ENCODE measurements at places on chromosomes 2 and 18.

- no peak for DNase-seq
Observed at GRCh38 chr18:3902676-3903075, 452.7 kb downstream of the TGIF1 start.

GRCh38 chr18:79682894-79683625, 3.5 kb downstream of the CTDP1 start:
- DNase-seq, result no peak

- peak; percentile 35 for DNase-seq
Observed at GRCh38 chr2:121810959-121811853, 55.8 kb downstream of the TSN start.

GRCh38 chr18:51077217-51077616, 47.2 kb downstream of the SMAD4 start:
- no peak for DNase-seq

GRCh38 chr2:70767079-70767698, 811 bp downstream of the ADD2 start:
- no peak for DNase-seq

- no peak for DNase-seq
Observed at GRCh38 chr2:173280853-173281252, 73.8 kb upstream of the CDCA7 start.

- no peak for DNase-seq
Observed at GRCh38 chr2:236551471-236552211, 18.0 kb upstream of the ACKR3 start.

GRCh38 chr2:105578166-105578565, 166.5 kb upstream of the NCK2 start:
- DNase-seq, result no peak

- DNase-seq, result no peak
Observed at GRCh38 chr2:18430996-18431748, 129.3 kb downstream of the RDH14 start.

DNA sequence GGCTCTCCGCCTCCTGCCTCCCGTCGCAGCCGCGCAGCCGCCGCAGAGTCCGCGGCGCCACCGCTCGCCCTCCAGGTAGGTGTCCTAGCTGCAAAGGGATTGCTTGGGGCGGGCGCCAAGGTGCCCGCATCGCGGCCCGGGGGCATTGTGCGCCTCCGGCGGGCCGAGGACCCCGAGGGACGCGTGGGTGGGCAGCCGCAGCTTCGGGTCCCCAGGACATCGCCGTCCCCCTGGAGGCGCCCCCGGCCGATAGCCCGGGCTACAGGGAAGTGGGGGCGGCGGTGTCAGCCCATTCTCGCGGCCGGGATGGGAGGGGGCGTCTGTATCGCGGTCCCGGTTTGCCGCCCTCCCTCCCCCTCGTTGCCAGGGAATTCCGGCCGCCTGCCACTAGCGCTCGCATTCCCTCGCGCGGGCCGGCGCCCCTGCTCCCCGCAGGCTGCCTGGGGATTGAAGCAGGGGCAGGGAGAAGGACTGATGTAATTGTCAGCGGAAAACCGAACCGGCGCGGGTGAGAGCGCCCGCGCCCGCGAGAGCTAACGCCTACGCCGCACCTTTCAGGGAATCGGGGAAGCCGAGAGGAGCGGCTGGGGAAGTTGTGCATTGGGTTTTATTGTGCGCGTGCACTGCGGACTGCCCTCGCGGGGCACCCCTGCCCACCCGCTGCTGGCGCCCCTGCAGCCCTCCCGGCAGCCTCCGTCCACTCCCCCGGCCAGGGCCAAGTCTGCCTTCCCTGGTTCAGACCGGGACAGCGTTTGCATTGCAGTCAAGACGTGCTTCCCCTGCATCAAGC, 483 bp downstream of the OSBPL6 start:
- DNase-seq, result no peak

GRCh38 chr2:66867063-66867441, 432.1 kb downstream of the MEIS1 start:
- DNase-seq, result no peak

DNA sequence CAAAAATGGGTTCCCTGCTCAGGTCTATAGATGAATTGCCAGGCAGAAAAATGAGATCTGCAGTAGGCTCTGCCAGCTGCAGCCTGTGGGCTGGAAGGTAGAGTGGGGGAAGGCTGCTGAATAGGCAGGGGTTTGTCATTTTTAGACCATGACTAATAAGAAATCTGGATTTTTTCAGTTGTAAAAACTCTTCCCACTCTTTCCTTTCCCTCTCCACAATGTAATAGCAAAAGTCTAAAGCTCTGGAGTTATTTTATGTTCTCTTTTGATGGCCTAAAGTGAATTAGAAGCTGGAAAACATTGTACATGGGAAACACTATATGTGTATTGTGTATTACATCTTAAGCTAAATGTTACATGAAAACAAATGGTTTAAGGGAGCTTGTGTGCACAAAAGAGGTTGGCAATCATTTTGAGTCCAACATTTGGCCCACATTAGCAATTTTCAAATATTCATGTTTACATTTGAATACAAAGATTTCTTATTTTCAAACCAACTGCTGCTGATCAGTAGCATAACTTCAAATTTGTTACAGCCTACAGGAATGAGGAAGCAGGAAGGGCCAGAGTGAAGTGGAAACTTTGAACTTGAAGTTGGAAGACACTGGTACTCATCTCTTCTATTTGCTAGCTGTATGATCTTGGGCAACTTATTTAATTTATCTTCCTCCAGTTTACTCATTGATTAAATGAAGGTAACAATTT, 407.1 kb downstream of the SLC4A3 start:
- no peak for DNase-seq

- no peak for DNase-seq
Observed at GRCh38 chr2:69173706-69174105, 160.7 kb downstream of the ANTXR1 start.

GRCh38 chr2:162473986-162474385, 130.1 kb downstream of the GCA start:
- DNase-seq, result no peak

GRCh38 chr18:51091270-51091669, 61.3 kb downstream of the SMAD4 start:
- DNase-seq, result no peak

DNA sequence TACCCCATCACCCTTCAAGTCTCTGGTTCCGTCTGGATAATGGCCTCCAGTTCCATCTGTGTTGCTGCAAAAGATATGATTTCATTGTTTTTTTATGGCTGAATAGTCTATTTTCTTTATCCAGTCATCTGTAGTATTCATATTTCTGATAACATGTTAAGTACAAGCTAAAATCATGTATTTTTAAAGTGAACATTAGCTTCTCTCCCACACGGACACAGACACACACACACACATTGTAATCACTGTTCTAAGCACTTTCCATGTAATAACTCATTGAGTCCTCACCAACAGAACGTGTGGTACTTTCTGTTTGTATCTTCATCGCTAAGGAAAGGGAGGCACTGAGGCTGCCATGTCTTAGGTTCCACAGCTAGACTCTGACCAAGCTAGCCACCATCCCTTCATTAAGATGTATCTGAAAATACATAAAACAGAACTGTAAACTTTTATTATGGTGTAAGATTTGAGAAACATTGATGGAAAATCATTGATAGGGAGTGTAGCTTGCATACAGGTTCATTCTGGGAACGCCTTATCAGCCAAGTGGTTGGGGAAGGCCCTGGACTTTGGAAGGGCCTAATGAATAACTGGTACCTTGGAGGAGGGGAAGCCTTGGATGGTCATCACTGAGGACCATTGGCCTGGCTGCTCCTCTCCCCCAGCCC, 8.1 kb downstream of the NCK2 start:
- no peak for DNase-seq

DNA sequence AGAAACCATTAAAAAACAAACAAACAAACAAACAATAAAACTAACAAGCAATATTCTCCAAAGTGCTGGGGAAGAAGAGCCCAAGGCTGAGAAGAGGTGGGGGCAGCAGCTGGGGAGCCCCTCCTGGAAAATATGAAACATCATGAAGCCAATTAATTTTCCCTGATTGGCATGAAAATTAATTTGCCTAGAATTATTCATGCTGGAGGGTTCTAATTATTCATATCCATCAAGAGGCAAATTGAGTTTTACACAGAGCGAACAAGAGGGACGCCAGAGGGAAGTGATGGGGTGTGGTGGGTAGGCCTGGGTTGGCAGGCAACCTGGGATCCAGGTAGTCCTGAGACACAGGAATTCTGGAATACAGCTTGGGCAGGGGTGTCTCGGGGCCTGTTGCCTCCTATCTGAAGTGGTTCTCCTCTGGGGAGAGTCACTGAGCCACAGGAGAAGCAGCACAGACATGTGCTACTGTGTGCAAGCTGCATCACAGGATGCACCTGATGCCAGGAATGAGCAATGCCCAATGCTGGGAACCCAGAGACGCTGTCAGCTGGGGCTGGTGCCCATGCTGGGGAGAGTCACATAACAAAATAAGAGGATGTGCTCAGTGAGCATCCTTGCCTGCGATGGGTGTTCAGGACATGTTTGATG, 100.5 kb downstream of the TEX51 start:
- no peak for DNase-seq

- no peak for DNase-seq
Observed at GRCh38 chr2:85769983-85770362, 16.2 kb downstream of the ATOH8 start.

DNA sequence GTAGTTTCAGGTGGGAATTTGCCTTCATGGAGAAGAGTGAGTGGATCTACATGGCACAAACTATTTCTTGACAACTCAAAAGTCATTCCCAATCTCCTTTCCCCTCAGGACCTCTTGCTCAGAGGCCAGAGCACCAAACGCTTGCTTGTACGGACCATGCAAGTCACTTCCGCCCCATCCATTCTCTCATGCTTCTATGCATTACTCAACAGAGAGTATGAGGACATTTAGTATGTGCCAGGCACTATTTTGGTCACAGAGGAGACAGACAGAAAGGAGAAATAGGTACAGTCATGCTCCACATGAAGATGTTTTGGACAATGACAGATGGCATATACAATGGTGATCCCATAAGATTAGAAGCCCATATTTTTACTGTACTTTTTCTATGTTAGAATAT, 117.5 kb downstream of the ACTR3 start:
- DNase-seq, result no peak

DNA sequence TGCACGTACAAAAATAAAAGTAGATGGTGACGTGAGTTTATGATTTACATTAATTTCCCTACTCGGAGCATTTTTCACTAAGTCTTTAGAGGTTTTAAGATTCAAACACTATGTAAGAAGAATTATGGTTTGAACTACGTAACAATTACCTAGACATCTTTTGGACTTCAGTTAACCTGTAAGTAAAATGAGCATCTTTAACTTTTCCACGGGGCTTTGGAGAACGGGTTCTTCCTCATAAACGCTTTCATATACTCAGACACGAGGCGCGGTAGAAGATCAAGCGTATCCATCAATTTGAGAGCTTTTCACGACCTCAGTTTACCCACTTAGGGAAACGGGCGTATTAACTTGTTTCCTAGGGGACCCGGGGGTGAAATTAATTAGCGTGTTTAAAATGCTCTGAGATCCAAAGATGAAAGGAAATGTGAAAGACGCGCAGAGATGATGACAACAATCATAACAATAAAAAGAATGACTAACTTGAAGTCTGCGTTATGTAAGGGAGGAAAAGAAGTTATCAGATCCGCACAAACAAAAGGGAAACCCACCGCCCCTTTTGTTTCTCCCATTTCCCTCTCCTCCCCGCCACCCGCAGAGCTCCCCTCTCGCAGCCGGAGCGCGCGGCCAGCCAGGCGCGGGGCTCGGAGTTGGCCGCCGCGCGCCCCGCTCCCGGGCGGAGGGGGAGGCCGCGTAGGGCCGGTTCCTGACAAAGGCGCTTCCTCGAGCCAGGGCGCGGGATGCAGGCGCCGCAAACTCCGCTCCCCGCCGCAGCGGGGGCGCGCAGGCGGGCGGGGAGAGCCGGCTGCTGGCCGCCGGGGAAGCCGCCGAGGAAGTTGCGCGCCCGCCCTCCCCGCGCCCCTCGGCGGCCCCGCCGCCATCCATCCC, 807 bp downstream of the PELI1 start:
- DNase-seq, result no peak

- DNase-seq, result no peak
Observed at GRCh38 chr18:3930126-3931012, 480.4 kb downstream of the TGIF1 start.

GRCh38 chr18:61333746-61334490, 688 bp downstream of the CDH20 start:
- no peak for DNase-seq

GRCh38 chr18:23225503-23225902, 90.2 kb downstream of the CABLES1 start:
- DNase-seq, result no peak

DNA sequence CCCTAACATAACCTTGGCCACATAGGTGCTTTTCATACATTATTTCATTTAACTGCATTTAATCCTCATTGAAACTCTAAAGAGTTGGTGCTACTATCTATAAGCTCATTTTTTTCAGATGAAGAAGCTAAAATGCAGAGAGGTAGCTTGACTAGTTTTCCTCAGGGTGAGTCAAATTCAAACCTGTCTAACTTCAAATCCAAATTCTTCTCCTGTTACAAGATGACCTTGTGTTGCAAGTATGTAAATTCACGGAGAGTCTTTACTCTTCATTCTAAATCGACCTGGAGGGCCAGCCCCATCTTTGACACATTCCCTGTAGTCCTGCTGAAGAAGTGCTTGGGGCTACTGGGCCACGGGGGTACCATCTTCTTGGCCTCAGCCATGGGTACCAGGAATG, 8.2 kb upstream of the SETBP1 start:
- DNase-seq, result no peak

DNA sequence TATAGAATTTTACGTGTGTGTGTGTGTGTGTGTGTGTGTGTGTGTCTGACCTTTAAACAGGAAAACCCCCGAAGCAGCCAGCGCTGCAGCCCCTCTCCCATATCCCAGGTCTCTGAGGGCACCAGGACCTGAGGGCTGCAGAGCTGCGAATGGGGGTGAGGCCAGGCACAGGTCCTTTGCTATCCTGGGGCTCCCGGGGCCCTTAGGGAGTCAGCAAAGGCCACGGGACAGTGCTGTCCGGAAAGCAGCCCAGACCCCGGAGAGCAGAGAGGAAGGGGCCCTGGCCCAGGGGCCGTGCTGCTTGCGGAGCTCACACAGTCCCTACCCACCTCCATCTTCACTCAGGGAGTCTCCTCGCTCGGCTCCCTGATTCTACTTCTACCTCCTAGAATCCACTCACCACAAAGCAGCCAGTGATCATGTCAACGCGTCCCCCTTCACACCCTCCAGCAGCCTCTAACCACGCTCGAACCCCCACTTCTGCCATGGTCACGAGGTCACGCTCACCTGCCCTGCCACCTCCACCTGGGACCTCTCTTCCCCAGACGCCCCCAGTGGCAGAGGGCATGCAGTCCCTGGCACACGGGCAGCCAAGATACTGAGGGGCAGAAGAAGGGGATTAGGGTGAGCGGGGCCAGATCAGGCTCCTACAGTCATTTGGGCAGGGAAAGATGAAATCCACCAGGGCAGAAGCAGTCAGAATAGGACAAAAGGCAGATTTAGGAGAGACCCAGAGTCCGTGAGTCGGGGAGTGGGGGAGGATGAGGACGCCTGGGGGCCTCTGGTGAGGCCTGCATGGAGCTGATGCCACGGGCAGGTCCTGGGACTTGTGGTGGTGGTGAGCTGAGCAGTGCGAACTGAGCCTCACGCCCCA, 86.7 kb downstream of the USP40 start:
- no peak for DNase-seq

- DNase-seq, result no peak
Observed at GRCh38 chr18:77084688-77085035, 47.9 kb downstream of the MBP start.

GRCh38 chr2:96529376-96530143, 7.0 kb upstream of the ARID5A start:
- no peak for DNase-seq

GRCh38 chr2:98508709-98509066, 64.0 kb downstream of the INPP4A start:
- DNase-seq, result no peak

GRCh38 chr2:64837925-64838641, 151.1 kb upstream of the SLC1A4 start:
- DNase-seq, result peak; percentile 66

- no peak for DNase-seq
Observed at GRCh38 chr18:38709122-38709521, 1143.5 kb upstream of the CELF4 start.

All from HCT116 (cell line).